ENCODE measurements at places on chromosomes 6 and 20.

GRCh38 chr6:53539561-53539960 is 5.3 kb downstream of the GCLC start:
- no peak for DNase-seq

DNA sequence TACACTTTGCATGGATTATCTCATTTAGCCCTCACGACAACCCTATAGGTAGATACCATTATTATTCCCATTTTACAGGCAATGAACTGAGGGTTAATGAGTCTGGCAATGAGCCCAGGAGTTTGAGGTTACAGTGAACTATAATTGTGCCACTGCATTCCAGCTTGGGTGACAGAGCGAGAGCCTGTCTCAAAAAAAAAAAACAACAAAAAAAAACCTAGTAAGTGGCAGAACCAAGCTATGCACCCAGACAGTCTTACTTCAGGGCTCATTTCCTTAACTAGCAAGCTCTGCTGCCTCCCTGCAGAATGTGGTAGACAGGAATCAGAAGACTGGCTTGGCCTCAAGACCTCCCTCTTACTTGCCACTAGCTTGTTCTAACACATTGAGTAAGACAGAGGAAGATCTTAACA is 71.9 kb upstream of the RREB1 start:
- DNase-seq = no peak

- DNase-seq = no peak
Observed at GRCh38 chr20:12722091-12722490, 286.7 kb upstream of the SPTLC3 start.

- no peak for DNase-seq
Observed at GRCh38 chr6:159107451-159108260, 61.5 kb upstream of the FNDC1 start.

DNA sequence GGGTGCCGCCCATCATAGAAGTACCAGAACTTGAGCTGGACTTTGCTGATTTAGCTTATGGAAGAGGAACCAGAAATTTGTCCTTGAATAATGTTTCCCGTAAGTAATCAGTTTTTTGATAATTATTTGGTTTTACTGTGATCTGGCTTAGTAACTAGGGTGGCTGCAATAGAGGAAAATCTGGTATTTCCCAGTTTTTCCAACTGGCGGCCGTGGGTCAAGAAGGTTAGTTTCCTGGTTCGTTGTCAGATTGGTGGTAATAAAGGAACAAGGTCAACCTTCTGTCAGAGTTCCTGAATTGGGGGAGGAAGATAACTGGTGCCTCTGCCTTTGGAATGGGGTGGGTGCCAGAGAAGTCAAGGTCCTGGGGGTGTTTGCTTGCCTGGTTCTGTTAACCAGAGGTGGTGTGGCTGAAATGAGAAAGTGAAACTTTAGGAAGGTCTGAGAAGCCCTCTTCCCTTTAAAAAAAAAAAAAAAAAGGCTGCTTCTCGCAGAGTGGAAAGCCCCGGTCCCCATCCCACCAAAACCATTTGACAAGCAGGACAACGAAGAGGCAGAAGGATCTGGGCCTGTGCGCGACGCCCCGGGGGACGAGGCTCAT is at the start of gene CALHM6:
CALHM6 (plus strand) TSS at position 45 of the 601 bp plus-strand sequence; CDS start at position 600, 555 bp downstream.
- DNase-seq = no peak

DNA sequence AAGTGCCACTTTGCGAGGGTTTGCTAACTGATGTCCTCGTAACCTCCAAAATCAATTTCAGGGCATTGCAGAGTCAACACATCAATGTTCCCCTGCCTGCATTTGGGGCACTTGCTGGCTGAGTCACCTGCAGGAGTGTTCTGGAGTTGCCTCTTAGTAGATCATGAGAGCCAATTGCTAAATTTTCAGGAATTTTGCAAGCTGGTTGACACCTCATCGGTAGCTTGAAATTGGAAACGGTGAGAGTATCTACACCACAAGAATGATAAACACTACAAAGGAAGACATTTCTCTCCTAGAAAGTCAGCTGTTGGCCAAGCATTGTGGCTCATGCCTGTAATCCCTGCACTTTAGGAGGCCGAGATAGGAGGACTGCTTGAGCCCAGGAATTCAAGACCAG is 10.8 kb upstream of the BFSP1 start:
- no peak for DNase-seq

DNA sequence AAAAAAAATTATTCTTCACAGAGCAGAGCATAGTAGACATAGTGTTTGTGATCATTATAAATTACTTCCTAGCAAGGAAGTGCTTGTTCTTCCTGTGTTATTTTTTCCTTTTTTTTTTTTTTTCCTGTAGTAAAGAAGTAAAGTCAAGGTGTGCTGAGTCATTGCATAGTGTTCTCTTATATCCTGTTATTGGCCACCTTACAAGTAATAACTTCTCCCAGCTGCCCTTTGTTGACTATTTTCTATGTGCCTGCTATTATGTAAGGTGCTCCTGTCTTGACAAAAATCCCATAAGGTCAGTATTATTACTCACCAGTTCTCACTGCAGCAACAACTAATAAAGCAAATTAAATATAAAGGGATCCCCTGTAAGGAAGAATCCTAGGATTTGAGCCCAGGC is 195.3 kb downstream of the GJA1 start:
- no peak for DNase-seq

DNA sequence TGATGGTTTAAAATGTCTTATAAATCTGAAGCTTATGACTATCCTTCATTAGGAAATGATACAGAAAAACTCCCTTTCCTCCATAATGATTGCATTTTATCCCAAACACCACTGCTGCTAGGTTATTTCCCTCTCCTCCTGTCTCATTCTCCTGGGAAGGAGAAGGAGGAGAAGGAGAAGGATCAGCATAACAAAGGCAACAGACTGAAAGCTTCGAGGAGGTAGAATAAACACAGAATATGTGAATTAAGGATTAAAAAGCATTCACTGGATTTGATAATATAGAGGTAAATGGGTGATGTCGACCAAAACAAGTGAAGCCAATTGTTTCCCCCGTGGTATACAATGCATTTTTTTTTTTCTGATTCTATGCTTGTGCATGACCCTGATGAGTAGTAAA is 82.0 kb downstream of the WASF1 start:
- no peak for DNase-seq

DNA sequence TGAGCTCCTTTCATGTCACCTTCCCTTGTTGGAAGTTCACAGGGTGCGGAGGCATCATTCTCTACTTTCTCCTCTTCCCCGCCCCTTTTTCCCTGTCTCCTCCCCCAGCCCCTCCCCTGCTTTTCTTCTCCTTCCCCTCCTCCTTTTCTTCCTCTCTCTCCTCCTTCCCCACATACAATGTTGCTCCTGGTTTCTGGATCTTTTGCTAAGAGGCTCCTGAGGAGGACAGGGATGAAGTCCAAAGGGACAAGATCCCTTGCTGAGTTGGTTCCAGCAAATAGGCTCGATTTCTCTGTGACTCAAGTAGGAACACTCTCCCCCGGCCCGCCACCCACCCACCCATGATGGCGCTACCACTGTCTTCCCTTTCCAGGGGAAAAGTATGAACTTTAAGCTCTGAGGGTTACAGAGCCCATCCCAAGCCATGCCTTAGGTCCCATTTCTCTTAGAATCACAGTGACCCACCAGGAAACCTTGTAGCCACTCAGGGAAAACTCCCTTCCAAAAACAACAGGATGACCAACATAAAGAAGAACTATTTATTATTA is 852 bp upstream of the TFEB start:
- DNase-seq = no peak

DNA sequence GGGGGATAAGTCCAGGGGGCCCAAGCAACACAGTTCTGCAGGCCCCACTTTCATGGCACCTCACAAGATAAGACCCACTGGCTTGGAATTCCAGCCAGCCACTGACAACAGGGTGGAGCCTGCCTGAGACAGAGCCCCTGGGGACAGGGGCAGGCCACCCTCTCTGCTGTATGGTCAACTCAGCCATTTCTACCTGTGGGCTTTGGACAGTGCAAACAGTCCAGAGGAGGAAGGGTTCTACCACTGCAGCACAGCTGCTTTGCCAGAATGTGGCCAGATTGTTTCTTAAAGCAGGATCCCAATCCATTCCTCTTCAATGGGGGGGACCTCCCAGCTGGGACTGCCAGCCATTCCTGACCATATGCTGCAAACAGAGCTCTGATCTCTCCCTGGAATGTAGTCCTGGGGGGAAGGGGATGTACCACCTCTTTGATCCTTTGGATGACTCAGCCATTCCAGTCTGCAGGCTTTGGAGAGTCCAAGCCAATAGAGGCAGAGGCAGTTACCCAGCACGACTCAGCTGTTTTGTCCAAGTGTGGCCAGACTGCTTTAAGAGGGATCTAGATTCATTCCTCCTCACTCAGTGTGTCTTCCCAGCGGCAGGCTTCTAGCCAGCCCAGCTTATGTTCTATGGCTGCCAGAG is 842.2 kb downstream of the EPHA7 start:
- DNase-seq = no peak
